ENCODE measurements at places on chromosomes 11 and 22.
A peak's percentile ranks its signal among the peaks of the same experiment; 100 is the strongest.

GRCh38 chr11:94469416-94469815, 24.2 kb downstream of the MRE11 start:
- no peak for DNase-seq

GRCh38 chr11:75505916-75506692, 19.6 kb downstream of the GDPD5 start:
- DNase-seq, result no peak

DNA sequence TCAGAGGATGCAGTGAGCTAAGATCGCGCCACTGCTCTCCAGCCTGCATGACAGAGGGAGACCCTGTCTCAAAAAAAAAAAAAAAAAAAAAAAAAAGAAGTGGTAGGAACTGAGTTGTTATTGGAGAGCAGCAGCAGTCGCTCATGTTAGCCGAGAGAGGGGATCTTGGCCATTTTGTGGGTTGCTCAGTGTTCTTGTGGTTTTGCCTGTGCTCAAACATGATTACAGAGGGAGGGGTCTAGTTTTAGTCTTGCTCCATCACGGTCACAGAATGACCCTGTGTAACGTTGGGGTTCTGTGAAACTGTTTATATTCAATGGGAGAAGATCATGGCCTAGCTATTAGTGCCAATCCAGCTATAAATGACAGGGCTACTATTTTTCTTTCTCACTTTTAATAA, 1.9 kb downstream of the DPAGT1 start:
- no peak for DNase-seq

GRCh38 chr11:110433393-110434333, 3.9 kb downstream of the FDX1 start:
- DNase-seq, result no peak

GRCh38 chr11:81644239-81644840, 1089.3 kb downstream of the FAM181B start:
- no peak for DNase-seq

- DNase-seq, result no peak
Measured at GRCh38 chr11:78645226-78646202, 70.8 kb upstream of the NARS2 start.

- DNase-seq, result no peak
Measured at GRCh38 chr11:107180236-107180635, 162.0 kb upstream of the GUCY1A2 start.

GRCh38 chr11:1520663-1521267, 34.2 kb upstream of the MOB2 start:
- no peak for DNase-seq

GRCh38 chr11:79544361-79544760, 103.5 kb upstream of the TENM4 start:
- DNase-seq, result no peak

GRCh38 chr11:73939096-73939495, 11.7 kb upstream of the DNAJB13 start:
- DNase-seq, result no peak

DNA sequence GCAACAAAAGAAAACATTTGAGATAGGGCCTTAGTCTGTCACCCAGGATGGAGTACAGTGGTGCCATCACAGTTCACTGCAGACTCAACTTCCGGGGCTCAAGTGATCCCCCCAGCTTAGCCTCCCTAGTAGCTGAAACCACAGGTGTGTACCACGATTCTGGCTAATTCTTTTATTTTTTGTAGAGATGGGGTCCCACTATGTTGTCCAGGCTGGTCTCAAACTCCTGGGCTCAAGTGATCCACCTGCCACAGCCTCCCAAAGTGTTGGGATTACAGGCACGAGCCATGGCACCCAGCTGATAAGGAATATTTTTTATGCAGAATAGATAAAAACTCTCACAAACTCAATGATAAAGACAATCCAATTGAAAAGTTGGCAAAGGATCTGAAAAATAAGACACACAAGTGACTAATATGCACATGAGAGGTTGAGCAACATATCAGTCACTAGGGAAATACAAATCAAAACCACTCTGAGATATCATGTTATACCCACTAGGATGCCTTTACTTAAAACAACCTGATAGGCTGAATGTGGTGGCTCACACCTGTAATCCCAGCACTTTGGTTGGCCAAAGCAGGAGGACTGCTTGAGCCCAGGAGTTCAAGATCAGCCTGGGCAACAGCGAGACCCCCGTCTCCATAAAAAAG, 33.9 kb upstream of the CLTCL1 start:
- no peak for DNase-seq

DNA sequence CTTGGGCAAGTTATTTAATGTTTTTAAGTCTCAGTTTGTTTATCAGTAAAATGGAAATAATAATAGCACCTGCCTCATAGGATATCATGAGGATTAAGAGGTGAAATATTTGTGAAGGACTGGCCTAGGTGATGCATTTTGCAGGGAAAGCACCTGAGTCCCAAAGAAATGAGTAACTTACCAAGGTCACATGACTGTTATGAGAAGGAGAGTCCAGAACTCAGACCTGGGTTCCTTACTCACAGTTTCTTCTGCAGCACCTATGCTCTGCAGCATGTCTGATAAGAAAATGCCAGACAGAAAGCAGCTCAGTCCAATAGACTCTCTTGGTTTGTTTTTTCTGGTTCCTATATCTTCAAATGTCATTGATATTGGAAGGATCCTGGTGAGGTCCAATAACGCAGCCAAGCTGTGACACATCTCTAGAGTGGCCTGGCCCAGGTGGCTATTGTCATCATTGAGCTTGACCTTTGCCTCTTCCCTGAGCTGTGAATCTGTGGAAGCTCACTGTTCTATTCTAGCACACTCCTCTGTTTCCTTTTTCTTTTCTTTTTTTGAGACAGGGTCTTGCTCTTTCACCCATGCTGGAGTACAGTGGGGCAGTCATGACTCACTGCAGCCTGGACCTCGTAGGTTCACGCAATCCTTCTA, 174.7 kb upstream of the NAV2 start:
- DNase-seq, result no peak

- no peak for DNase-seq
Measured at GRCh38 chr11:75279273-75279672, 38.7 kb downstream of the TPBGL start.

- DNase-seq, result no peak
Measured at GRCh38 chr11:43833657-43834073, 47.0 kb upstream of the ALKBH3 start.

DNA sequence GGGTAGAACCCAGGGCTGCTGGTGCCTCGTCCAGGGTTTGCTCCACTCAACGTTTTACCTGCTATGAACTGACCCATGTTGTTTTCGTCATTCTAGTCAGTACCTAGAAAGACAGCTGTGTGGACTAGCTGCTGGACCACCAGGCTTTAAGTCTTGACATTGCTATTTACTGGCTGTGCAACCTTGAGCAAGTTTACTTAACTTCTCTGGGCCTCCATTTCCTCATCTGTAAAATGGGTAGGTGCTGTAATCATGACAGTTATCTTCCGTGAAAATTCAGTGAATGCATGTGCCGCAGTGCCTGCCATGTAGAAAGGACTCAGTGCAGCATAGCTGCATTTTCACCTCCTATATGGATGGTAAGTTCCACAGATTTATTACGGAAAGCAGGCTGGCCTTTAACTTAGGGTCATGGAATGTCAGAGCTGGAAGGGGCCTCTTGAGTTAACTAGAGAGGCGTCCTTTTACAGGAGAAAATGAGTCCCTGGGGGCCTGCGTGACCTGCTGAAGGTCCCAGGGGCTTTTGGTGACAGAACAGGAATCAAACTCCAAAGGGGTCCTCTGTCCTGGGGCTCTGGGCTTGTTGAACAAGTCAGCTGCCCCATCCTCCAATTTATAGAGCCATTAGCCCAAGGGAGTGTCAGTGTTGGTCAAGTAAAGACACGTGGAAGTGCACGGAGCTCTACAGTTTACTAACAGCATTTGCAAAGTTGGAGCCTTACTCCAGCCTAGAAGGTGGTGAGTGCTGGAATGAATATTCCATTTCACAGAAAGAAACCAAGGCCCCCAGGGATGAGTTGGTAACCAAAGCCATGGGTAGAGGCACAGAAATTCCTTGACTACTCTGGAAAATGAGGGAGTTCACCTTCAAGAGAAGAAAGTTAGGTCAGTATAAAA, 12.0 kb upstream of the MALAT1 start:
- DNase-seq, result no peak

DNA sequence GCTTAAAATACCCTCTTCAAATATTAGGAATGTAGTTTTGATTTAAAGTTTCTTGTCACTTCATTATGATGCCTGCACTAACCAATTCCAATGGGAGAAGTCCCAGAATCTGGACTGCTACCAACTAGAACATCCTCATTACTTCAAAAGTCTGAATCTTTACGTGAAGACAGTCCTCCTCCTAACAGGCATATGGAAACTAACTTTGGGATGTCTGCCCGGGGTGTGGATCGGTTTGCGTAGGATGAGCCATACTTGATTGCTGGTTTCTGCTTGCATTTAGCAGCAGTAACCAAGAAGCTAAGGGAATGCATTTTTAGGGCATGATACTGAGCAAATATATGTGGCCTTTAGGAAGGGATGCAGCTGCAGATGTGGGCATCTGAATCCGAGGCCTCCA, 177.1 kb downstream of the LRRC4C start:
- no peak for DNase-seq

GRCh38 chr22:37340331-37341262, 58.3 kb downstream of the CYTH4 start:
- DNase-seq, result no peak

- DNase-seq, result no peak
Measured at GRCh38 chr22:31503211-31503964, 7.1 kb downstream of the SFI1 start.

- DNase-seq, result no peak
Measured at GRCh38 chr11:61860054-61860903, 31.1 kb downstream of the FADS3 start.

GRCh38 chr22:47063071-47063509, 300.6 kb downstream of the TBC1D22A start:
- DNase-seq, result no peak

- DNase-seq, result no peak
Measured at GRCh38 chr11:2837096-2837601, 48.4 kb downstream of the CDKN1C start.

DNA sequence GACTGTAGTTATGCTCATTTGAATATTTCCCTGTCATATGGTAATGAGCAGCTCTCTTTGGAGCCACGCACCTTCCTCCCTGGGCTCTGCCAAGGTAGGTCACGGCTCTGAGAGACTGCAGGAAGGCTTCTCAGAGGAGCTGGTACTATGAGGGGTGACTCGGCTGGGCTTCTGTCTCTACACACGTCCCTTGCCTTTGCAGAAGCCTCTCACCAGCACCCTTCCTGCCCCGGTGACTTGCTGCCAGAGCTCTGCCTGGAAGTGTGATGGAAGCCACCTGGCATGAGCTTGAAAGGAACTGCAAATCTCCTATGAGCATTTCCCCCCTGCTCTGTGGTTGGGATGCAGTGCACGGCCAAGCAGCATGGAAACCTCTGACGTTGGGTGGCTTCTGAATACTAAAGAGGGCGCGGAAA, 74.2 kb downstream of the KIRREL3 start:
- DNase-seq, result no peak

GRCh38 chr11:113715882-113716625, 9.9 kb upstream of the TMPRSS5 start:
- DNase-seq, result no peak

GRCh38 chr22:50232481-50233151, 12.2 kb downstream of the TUBGCP6 start:
- DNase-seq, result no peak

GRCh38 chr11:250740-251299, 14.0 kb downstream of the PSMD13 start:
- peak; percentile 70 for DNase-seq

- DNase-seq, result peak; percentile 68
Measured at GRCh38 chr11:67373648-67374570, 511 bp upstream of the CLCF1 start.

DNA sequence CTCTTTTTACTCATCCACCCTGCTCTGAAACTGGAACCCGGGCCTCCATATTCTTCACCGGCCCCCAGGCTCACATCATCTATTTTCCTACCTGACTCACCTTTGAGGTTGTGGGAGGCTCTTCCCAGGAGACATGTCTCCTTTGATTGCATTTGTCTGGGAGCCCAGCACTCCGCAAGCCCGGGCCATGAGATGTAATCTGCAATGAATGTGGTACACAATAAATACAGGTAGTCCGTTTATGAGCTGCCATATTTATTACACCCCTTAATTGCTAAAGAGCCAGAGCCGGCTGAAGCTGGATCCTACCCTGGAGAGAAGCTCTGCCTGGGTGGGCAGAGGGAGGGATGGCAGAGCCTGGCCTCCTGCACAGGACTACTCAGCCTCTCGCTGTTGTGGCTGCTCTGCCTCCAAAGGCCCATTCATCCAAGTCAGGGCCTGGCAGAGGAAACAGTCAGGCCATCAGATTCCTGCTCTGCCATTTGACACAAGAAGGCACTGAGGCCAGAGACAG, 49.5 kb downstream of the TP53I11 start:
- DNase-seq, result no peak

DNA sequence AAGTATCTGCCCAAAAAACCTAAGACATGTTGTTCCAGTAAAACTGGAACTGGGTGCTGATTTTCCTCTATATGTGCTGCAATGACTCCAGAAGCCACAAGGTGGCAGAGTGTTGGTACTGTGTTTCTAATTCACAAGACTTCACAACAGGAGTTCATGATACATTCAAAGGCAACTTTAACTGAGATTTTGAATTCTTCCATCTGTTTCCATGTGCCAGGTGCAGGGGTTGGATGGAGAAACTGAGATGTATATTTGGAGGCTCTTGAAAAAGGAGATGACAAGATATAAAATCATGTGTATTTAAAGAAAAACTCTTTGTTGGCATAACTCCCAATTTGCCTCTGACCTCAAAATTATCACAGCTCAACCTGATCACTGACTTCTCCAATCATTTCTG, 1098.6 kb upstream of the CCDC90B start:
- no peak for DNase-seq

GRCh38 chr11:75333807-75334140, 17.7 kb downstream of the ARRB1 start:
- no peak for DNase-seq

GRCh38 chr11:27812341-27812740, 112.1 kb upstream of the BDNF start:
- DNase-seq, result no peak

DNA sequence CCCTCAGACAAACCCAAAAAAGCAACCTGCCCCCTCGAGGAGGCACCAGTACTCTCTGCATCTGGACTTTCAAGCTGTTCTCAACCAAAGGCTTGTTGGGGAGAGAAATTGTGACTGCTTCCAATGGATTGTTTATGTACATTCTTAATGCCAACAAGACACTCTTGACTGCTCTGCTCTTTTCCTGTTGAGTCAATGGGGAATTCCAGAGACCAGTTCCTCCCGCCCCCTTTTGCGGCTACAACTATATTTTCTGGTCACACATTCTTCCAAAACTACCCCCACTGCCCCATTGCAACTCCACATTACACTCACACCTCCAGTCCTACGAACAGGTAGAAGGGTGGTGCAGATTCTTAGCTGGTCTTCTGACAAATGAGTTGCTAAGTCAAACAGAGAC, 187.0 kb downstream of the DSCAML1 start:
- no peak for DNase-seq

GRCh38 chr22:30309951-30310741, 16.6 kb downstream of the TBC1D10A start:
- DNase-seq, result no peak

- DNase-seq, result no peak
Measured at GRCh38 chr11:34417202-34417601, 21.5 kb upstream of the CAT start.

Measured in stimulated activated CD4-positive, alpha-beta T cell treated with anti-CD3 and anti-CD28 coated beads, TNF-alpha, amount 100 ng/mL, for 1 hour (primary cell).